ENCODE measurements at places on chromosomes 5 and 9.

DNA sequence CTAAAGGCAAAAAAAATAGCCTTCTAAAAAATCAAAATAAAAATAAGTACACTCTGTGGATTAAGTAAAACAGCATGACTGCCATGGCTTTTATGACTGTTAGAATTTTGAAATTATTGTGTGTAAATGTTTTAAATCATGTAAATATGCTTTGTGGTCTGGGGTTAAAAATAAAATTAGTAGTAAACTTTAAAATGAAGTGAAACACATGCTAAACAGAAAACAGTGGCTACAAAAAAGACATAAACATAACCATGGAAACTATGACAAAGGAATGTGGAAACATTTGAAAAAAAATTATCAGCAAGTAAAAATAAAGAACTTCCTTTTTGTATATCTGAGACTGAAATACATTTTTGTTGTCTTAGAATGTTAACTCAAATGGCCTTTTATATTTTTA is 134.5 kb upstream of the SPEF2 start:
- DNase-seq: no peak

GRCh38 chr9:19208653-19209052 is 21.8 kb upstream of the DENND4C start:
- DNase-seq: no peak

DNA sequence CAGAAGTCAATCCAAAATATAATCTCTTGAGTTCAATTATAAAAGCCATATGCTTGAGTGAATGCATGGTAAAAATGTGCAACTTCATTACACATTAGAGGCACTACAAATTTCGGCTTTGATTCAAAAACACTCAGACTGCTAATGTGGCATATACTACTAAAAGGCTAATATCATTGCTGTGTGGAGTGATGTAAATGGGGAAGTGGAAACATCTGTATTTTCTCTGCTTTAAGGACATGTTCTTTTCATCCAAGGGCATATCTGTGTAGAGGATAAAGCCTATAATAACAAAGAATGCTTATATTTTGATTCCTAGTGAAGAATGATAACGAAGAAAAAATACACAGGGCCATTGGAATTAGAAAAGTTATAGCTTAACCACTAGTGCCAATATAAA is 643.9 kb upstream of the ZNF608 start:
- no peak for DNase-seq

DNA sequence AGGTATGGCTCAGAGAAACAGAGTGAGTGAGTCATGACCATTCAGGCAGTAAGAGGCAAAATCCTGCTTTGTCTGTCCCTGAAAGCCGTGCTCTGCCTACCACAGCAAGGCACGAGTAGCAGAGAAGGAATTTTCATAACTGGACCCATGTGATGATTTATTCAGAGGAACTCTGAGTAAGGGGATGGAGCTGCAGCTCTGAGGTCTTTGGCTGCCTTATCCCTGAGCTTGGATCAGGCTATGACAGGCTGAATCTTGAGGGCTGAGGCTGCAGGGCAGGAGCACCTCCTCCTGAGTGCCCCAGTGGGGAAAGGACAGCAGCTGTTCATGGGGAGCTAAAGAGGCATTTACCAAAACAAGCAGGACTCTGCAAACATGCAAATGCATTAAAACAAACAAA is 183.4 kb downstream of the PAPPA start:
- DNase-seq: no peak

DNA sequence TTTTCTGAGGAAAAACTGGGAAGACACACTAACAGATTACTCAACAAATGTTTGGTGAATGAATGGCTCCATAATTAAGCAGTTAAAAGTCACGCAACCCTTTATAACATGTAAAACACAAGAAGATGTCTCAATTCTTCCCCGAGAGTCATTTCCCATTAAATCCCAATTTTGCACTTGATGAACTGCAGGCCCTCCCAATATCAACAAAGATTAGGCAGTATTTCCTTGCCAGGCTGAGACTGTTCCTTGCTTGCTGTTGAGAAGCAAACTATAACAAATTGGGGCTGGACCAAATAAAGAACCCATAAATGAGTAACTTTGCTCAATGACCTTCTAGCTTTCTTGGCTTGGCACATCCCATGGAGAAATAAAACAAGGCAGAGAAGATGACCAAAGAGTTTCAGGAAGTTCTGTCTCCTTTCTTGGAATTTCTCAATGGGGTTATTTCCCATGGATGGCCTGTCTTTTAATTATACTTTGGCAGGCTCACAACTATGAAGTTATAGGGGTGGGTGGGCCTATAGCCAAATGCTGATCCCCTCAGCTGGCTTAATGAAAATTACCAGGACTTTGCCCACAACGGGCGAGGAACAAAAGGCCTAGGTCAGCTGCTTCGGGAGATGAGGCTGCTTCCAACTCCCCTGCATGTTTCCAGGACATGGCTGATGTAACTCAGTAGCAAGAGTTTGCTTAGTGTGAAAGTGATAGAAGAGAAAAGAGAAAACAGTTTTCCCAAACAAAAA is 243.1 kb upstream of the RFX3 start:
- DNase-seq: no peak

DNA sequence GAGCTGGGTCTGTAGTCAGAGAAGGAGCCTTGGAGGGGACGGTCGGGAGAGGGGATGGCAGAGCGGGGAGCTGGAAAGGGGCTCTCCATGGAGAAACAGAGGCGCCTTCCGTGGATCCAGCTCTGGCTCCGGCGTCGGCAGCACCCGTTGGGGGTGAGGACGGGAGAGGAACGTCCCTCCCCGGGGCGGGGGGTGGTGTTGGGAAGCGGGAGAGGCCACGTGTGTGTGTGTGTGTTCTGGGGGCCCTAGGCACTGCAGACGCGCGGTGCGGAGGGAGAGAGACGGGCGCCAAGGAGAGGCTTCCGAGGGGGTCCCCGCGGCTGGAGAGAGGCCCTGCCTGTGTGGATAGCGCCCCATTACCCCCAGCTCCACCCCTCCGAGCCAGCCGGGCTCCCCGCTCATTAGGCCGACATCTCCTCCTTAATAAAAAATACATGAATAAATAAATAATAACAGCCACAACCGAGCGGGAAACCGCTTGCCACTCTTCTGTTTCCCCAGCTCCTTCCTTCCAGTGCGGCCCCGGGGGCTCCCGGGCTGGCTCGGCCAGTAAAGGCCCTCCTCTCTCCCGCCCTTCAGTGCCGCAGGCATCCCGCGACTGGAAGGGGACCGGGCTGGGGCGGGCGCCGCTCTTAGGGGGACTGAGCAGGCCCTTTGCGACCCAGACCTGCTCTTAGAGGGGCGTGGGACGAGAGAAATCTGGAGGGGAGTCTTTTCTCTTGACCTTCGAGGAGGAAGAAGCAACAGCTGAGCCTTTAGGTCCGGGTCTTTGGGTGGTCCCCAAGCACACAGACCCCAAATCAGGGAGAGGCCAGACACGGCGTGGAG is 71.3 kb upstream of the ARAP3 start:
- no peak for DNase-seq

DNA sequence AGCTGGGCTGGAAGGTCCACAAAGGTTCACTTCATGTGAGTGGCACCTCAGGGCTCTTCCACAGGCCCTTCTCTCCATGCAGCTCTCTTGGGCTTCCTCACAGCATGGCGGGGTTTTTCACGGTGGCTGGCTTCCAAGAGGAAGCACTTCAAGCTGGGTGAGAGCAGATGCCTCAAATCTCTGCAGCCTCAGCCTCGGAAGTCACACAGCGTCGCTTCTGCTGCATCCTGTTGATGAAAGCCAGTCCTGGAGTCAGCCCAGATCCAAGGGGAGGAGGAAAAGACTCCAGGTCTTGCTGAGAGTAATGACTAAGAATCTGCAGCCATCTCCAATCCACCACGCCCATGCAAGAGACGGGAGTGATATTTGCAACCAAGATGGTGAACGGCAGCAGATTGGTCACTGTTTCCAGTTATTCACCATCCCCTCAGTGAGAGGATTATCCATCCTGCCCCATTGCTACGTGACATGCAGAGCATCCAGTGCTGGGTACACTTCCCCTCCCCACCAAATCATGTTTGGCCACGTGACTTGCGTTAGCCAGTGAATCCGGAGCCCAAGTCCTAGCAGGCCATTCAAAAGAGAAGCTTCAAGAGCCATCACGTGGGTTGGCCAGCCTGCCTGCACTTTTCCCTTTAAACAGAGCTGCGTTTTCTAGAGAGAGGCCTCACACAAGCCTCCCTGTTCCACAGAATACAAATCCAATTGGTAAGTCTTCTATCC is 173.9 kb downstream of the C9orf50 start:
- no peak for DNase-seq

- no peak for DNase-seq
Measured at GRCh38 chr5:97563050-97563657, 380.1 kb upstream of the RIOK2 start.

DNA sequence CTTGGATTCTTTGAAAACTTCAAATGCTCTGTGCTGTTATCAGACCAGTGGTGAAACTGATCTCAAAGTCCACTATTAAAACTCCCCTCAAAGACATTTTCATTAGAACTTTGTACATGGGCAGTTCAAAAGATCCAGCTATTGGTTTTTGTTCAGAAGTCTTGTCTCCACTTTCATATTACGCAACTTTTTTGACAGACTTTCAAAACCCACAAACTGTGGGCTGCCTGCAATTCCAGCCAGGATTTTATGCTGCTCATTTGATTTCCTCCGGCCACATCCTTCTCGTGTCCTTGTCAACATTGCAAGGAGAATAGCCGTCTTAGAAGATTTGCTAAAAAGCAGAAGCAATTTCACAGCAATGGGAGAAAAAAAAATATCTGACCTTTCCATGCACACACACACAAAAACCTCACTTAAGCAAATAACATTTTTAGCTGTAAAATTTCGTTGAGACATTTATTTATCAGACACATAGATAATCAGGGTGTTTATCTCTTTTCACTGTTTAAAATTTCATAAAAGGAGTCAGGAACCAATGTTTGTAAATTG is 1990.5 kb downstream of the MAT2B start:
- DNase-seq: no peak

DNA sequence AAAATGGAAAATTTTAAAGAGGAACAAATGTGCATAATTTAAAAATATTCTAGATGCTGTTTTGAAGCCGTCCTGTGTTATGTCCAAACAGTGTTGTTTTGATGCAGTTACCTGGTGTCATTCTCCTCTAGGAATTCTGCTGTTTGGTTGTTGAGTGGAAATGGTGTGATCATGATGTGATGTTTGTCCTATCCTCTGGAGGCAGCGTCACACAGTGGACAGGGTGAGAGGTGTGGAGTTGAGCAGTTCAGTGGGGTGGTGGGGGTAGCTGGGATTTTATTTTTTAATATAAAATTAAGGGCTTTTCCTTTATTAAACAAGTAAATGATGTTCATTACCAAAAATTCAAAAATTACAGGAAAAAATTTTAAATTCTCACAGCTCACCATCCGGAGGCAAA is 31.2 kb downstream of the PRDM6 start:
- no peak for DNase-seq

GRCh38 chr5:62779010-62779422 is 200.4 kb downstream of the LRRC70 start:
- DNase-seq: peak; percentile 18

DNA sequence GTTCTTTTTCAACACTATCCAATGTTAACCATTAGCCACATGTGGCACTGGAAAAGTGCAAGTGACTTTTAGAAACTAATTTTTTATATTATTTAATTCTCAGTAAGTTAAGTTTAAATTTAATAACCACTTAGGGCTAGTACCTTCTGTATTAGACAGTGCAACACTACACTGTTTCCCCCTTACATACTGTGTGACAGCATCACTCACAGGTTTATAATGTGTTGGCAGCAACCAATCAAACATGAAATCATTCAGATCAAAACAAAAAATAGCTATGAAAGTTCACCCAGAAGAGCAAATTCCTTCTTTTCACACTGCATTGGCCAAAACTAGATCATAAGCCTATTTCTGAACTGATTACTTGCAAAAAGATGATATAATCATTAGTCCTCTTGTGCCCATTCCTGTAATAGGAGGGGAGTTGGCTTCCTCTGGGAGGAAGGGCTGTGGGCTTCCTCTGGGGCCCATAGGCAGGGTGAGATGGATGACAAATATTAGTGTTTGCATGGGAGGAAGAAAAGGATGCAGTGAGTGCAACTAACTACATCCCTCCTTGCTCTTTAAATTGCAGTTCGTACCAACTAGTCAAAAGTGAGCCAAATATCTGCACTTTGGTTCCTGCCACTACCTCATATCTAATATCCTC is 708.1 kb upstream of the RGMB start:
- no peak for DNase-seq

- no peak for DNase-seq
Measured at GRCh38 chr9:99352826-99353225, 130.7 kb downstream of the SEC61B start.

GRCh38 chr5:66518052-66518451 is 78.1 kb upstream of the MAST4 start:
- no peak for DNase-seq

- DNase-seq: no peak
Measured at GRCh38 chr5:122163121-122164069, 34.0 kb downstream of the ZNF474 start.

DNA sequence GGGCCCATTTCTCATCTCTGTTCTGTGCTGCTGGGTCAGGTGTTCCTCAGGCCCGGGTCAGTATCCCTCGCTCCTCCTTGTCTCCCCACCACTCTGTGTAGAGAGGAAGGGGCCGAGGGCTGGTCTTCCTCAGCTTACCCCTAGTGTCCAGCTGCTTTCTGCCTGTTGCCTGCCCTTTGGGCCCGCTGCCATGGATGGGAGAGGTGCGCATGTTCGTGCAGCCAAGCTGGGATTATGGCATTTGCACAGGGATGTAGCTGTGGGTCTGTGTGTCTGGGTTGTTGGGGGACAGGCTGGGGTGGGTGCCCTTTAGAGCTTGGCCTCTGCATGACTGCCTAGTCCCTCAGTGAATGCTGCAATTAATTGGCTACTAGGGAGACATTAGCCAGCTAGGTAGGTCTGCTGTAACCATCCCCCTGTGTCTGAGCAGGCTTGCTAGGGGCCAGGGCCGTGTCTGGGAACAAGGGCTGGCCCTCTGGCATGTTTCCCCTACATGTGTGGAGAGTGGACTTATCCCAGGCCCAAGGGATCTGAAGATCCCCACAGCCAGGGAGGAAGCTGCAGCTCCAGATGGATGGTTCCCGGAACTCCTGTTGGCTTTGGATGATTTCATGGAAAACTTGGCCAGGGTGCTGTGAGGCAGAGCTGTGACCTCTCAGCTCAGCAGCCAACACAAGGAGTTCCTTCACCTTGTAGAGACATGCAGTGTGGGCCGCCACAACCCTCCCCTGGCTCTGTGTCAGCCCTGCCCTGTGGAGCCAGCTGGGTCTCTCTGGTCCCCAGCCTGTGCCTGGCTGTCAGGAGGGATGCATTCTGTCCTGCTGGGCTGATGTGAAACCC is 161.9 kb downstream of the MACROH2A1 start:
- DNase-seq: no peak

- no peak for DNase-seq
Measured at GRCh38 chr5:108251350-108251749, 130.5 kb downstream of the FBXL17 start.

DNA sequence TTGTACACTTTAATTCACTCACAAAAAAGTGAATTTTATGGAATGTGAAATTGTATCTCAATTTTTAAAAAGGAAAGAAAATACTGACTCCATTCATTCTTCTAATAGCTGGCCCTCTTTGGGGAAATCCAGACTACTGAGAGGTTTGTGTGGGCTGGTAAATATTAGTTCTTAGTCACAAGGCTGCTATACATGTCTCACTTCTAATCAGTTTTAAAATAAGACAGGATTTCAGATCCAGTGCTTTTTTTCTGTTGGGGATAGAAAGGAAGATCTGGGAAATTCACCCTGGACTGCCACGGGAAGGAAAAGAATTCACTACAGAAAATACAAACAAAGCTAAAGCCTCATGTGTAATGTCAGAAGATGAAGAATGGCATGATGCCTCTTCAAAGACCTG is 32.7 kb upstream of the ADAMTSL1 start:
- no peak for DNase-seq

All from CD4-positive, alpha-beta T cell treated with Interleukin-15 for 4 hours (primary cell).